ENCODE measurements at places on chromosomes 2 and 18.

- DNase-seq: no peak
Observed at GRCh38 chr2:71544919-71545571, 91.7 kb downstream of the DYSF start.

- no peak for DNase-seq
Observed at GRCh38 chr2:230731512-230731911, 18.9 kb downstream of the CAB39 start.

- no peak for DNase-seq
Observed at GRCh38 chr2:240520974-240521350, 36.8 kb downstream of the ANKMY1 start.

- DNase-seq: no peak
Observed at GRCh38 chr2:51662187-51662586, 630.3 kb upstream of the NRXN1 start.

GRCh38 chr2:68643011-68643873 is at the start of gene PROKR1:
PROKR1 (plus strand) TSS chr2:68643579; CDS start chr2:68645822, 2,243 bp downstream.
- no peak for DNase-seq

Measured in T-helper 17 cell (primary cell).